ENCODE measurements at places on chromosomes 5 and 9.
A peak's percentile ranks its signal among the peaks of the same experiment; 100 is the strongest.

DNA sequence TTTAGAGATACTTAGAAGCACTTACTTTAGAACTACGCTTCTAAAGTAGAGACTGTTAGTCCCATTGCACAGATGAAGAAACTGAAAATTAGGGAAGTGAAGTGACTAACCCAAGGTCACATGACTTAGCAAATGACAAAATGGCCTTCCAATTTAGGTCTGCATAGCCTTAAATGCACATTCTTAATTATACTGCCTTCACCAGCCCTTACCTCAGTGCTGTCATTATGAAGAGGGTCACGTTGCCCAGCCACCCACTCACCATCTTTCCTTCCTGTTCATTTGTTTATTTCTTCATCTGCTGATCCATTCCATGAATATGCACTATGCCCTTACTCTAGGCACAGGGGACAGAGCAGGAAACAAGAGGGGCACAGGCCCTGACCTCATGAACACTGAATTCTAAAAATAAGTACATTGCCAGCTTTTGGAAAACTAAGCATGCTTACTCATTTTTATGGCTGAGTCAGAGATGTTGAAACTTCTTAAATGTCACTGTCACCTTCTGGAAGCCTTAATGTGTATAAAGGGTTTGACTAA is 8.6 kb downstream of the HAVCR2 start:
- DNase-seq, result no peak

GRCh38 chr5:120098902-120099535 is 365.1 kb upstream of the PRR16 start:
- no peak for DNase-seq

DNA sequence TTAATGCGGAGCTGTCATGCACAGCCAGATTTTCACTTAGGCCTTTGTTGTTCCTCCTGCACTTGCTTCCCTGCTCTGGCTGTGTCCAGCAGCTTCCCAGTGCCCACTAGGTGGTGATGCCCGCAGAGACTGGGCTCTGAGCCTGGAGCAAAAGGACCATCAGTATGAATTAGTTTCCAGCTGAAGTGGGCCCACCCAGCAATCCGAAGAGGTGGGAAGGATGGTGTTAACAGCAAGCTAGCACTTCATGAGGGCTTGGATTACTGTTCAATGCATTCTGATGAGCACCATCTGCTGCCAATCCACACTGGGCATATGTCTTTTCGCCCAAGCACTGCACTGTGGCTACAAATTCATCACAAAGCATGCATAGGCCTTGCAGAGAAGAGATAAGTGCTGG is 459.1 kb downstream of the SPOCK1 start:
- DNase-seq, result no peak

- DNase-seq, result no peak
Observed at GRCh38 chr5:56175021-56175420, 58.1 kb downstream of the ANKRD55 start.

DNA sequence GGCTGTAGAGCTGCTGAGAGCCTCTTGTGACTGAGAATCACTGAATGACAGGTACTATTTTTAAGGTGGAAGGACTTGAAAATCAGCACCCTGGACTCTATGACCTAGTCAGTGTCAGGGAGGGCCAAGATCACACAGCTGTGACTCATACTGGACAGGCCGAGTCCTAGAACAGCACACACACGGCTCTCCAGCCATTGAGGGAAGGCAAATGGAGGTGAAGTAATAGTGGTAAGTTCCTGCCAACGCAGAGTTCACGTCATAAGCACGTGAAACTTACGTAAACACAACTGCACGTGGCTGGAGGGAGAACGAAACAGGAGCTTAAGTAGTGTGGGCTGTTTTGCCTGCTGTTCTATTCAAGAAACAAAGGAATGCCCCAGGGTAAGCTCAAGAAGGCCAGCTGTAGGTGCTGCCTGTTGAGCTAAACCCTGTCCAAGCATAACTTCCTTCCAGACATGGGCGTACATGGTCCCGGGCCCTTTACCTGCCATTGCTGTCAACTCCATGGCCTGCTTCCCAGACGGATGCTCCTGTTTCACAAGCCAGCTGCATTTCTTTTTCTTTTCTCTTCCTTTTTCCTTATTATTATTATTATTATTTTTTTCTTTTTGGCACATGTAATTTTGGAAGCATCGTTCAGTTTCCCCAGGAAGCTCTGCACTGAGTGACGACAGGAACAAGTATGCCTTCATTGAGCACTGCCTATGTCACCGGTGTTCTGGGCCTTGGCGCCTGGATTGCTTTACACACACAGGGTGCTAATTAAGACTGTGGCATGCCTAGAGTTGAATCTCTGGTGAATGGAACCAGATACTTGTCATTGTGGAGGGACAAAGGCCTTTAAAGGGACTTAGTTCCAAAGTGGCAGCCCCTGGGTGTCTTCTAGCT is 10.2 kb upstream of the LCP2 start:
- peak; percentile 32 for DNase-seq

DNA sequence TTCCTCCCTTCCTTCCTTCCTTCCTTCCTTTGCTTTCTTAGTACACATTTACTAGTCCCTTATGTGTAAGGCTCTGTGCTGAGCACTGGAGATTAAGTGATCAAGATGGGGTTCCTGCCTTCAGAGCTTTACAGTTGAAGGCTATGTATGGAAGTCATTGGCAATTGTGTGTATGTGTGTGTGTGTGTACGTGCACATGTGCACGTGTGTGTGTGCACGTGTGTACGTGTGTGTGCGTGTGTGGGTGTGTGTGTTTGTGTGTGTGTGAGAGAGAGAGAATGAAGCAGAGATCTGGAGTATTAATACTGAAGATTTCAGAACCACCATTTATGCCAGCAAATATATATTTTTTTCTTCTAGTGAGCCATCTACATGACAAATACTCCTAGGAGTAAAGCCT is 184.9 kb upstream of the NFIB start:
- no peak for DNase-seq

GRCh38 chr5:168585119-168585856 is 6.1 kb upstream of the PANK3 start:
- DNase-seq, result no peak

All from non-pigmented ciliary epithelial cell (primary cell).